ENCODE measurements at places on chromosomes 13 and 19.

- DNase-seq: no peak
These were observed 155.0 kb upstream of the TSHZ3 start for GRCh38 chr19:31504221-31504620.

- DNase-seq: no peak
These were observed 117.4 kb upstream of the ZNF536 start for GRCh38 chr19:30254789-30255188.

- DNase-seq: no peak
These were observed 5.3 kb downstream of the FAM187B start for GRCh38 chr19:35223084-35223790.

DNA sequence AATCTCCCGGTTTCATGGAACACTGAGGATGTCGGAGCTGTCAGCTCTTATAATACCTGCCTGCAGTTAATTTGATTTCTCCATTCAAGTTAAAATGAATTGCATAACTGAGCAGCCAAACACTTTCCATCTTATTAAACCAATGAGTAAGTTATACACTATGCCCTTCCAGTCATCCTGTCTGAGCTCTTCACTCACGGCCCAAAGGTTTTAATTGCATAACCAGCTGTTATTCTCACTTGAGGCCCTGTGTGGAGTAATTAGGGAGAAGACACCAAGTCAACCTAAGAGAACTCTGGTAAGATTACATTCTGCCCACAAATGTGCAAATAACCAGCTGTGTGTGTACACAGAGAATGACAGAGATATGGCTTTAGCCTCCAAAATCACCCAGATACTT lies 303.5 kb downstream of the TBC1D4 start:
- DNase-seq: no peak

DNA sequence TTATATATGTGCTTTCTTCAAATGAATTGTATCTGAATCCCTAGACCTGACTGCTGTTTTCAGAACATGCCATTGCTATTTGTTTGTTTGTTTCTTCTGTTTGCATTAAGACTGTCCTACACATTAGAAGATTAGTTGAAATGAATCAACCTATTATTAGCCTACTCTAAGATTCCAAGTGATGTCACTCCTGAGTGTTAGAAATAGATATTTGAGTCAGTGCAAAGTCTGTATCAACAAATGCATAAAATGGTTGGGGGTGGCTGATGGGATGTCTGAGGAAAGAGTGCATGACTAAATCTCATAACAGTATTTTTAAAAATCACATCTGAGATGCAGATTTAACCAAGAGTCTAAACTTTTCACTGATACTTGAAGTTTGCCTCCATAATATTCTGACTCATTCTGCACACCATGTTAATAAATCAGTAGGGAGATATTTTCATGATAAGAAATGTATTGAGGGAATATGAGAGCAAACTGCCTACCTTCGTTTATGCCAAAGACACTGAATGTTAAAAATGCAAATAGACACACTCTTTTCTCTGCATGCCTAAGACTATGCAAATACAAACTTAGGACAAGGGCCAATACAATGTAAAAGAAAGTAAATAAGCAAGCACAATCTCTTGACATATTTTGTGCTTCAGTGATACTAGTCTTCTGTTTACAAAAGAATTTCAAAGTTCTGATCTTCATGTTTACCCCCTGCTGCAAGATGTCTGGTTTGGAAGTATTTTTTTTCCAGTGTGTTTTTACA lies 253.3 kb downstream of the LIG4 start:
- no peak for DNase-seq

DNA sequence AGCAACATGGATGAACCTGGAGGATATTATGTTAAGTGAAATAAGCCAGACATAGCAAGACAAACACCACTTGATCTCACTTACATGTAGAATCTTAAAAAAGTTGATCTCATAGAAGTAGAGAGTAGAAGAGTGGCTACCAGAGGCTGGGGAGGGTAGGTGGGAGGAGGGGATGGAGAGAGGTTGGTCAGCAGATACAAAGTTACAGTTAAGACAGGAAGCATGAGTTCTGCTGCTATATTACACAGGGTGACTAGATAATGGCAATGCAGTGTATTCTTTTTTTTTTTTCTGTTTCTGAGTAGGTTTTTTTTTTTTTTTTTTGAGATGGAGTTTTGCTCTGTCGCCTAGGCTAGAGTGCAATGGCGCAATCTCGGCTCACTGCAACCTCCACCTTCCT lies 15.2 kb upstream of the THSD1 start:
- DNase-seq: no peak

GRCh38 chr13:98293570-98294142 lies 116.6 kb upstream of the RNF113B start:
- no peak for DNase-seq

DNA sequence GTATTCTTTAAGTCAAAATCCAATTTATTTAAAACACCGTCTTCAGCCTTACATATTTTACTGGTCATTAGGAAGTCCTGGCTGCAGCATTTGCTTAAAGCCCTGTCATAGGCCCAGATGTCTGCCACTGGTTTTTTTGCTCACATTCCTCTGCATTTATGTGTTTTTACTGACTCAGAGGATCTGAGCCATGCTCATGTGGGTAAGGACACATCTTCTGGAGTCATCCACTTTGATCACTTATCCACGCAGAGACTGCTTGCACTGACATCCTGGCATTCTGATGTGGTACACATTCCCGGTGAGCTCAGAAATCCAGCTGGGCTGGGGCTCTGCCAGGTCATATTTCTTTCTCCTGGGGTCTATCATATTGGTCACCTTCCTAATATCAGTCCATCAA lies 531.7 kb upstream of the ARGLU1 start:
- no peak for DNase-seq

DNA sequence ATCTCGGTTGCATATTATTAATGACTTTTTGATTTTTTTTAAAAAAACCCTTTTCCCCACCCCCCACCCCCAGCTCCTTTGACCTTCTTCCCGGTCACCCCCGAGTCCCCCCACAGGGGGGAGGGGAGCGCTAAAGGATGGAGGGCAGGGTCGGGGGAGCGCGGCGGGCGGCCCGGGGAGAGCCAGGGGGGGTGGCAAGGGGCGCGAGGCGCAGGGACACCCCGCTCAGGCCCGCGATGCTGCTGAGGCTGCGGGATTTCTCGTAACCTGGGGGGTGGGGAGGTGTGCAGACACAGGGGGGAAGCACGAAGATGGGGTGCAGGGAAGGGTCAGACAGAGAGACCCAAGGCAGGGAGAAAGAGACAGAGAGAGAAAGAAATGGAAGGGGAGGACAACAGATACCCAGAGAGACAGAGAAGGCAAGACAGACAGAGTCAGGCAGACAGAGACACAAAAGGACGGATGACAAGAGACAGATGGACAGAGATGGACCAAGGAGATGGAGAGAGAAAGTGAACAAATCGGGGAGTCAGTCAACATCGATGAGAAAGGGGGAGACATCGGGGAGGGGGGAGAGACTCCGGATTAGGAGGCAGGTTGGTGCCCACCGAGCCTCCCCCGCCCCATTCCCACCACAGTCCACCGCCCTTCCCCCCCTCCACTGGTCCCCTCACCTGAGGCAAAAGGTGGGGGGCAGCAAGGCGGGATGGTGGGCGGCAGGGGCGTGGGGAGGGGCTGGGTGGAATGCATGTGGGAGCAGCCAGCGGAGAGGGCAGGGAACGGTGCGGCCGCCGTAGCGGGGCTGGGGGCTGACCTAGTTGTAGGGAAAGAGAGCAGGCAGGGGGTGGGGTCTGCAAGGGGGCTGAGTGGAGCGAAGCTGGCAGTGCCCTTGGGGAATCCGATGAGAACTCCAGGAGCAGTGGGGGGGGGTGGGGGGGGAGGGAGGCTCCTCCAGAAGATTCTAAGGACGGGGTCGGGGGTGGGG lies 14.2 kb downstream of the KCNC3 start:
- DNase-seq: no peak

- no peak for DNase-seq
These were observed 60.2 kb downstream of the ESD start for GRCh38 chr13:46736541-46737310.

DNA sequence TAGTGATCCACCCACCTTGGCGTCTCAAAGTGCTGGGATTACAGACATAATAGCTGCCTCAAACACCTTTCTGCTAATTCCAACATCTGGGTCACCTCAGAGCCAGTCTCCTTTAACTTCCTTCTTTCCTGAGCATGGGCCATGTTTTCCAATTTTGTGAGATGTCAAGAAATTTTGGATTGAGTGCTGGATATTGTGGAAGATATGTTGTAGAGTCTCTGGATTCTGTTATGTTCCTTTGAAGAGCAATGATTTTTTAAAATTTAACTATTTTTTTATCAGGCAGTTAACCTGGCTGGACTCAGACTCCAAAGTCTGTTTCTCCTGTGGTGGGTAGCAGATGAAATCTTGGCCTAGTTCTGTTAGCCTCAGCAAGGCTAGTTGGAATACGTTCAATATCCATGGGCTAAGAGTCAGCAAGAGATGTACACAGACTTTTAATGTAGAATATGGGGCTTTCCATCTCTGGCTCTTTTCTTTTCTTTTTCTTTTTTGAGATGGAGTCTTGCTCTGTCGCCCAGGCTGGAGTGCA lies 22.0 kb downstream of the CERS4 start:
- DNase-seq: no peak

All from activated naive CD4-positive, alpha-beta T cell (primary cell).